ENCODE measurements at places on chromosomes 1 and 21. TPM values are rescaled to one million over a fixed set of nuclear protein-coding genes. Genes with fewer than 3 reads are reported as not detected.

LCE1C gene
- total RNA-seq, result not detected

NFASC gene
- total RNA-seq, result 12.9 TPM

ITLN2 gene
- not detected for total RNA-seq

GABPA gene
- 23.3 TPM for total RNA-seq

FCN3 gene
- total RNA-seq, result not detected

KCNJ15 gene
- 0.40 TPM for total RNA-seq

S100A3 gene
- total RNA-seq, result not detected

FBXO42 gene
- total RNA-seq, result 24.3 TPM

S100A10 gene
- 44.8 TPM for total RNA-seq

CELA3A gene
- total RNA-seq, result not detected

ALDH9A1 gene
- 43.3 TPM for total RNA-seq

MNDA gene
- not detected for total RNA-seq

LRRC53 gene
- not detected for total RNA-seq

USH2A gene
- 0.14 TPM for total RNA-seq

THEMIS2 gene
- total RNA-seq, result 5.5 TPM

PGBD5 gene
- total RNA-seq, result 19.7 TPM

CFAP45 gene
- total RNA-seq, result not detected

TTC39A gene
- total RNA-seq, result 1.7 TPM

HUNK gene
- total RNA-seq, result 29.1 TPM

FCAMR gene
- not detected for total RNA-seq

IL12RB2 gene
- total RNA-seq, result 0.36 TPM

PRKAA2 gene
- total RNA-seq, result 4.9 TPM

MOV10 gene
- total RNA-seq, result 77.2 TPM

CHI3L2 gene
- total RNA-seq, result not detected

DIO1 gene
- not detected for total RNA-seq

FTCD gene
- total RNA-seq, result 1.4 TPM

GSTM4 gene
- total RNA-seq, result 28.2 TPM

FAM43B gene
- total RNA-seq, result 0.75 TPM

PLA2G2F gene
- total RNA-seq, result not detected

SLAMF9 gene
- not detected for total RNA-seq

KCNJ9 gene
- 0.11 TPM for total RNA-seq

AMPD1 gene
- not detected for total RNA-seq

TDRD5 gene
- total RNA-seq, result not detected

HAO2 gene
- total RNA-seq, result not detected

CASQ2 gene
- 0.12 TPM for total RNA-seq

DISC1 gene
- 13.7 TPM for total RNA-seq
